ENCODE measurements at places on chromosomes 12 and 14.

DNA sequence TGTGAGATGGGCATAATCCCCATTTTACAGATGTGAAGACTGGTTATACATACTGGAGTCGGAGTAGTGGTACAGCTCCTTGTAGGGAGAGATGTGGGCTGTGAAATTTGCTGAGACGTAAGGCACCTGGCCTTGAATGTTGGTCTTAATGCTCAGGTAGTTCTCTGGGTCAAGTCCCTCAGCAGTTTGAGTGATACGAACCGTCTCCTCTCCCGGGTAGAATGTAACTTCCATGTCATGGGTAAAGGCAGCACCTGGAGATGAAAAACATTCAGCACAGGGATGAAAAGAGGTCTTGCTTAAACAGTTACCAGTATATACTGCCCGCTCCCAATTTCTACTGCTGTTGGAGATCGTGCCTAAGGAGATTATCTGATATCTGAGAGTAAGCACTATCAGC lies 28.3 kb downstream of the NID2 start:
- no peak for DNase-seq

GRCh38 chr12:111685322-111685810 lies 390 bp downstream of the BRAP start:
- DNase-seq = no peak

GRCh38 chr12:91868054-91868453 lies 277.6 kb downstream of the BTG1 start:
- DNase-seq = no peak

DNA sequence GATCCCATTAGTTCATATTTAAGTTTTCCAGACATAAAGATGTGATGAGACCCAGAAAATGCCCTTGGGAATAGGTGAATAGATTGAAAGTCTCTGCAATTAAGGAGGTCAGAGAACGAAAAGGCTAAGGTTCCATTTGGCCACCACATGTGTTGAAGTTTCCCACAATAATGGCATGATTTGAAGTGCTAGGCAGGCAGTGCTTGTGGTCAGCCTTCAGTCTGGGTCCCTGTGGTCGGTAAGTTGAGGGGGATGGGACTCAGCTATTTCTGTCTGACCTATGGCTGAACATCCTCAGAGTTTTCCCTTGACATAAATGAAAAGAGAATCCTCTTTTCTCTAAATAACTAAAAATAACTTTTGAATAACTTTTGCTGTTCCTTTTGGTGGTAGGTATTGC lies 92.4 kb downstream of the PELI2 start:
- DNase-seq = no peak

DNA sequence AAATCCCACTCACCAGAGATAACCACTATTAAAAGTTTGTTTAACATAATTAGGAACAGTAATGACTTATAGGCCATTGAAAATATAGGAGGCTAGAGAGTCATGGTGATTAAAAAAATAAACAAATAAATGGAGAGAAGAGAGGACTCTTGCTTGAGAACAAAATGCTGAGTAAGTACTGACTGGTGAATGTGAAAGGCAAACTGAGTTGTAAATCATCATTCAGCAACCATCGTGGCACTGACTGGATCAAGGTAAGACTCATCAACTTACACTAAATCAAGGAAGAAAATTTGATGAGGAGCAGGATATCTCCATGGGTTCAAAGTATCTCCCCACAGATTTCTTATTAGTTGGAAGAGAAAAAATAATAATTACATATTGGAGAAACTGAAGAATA lies 14.1 kb upstream of the YBX3 start:
- DNase-seq = no peak

GRCh38 chr14:92134456-92134855 lies 12.7 kb downstream of the CPSF2 start:
- DNase-seq = no peak

GRCh38 chr12:18476861-18477260 lies 215.5 kb downstream of the PIK3C2G start:
- DNase-seq = no peak

GRCh38 chr14:36279306-36280190 lies 40.9 kb downstream of the MBIP start:
- DNase-seq = no peak

DNA sequence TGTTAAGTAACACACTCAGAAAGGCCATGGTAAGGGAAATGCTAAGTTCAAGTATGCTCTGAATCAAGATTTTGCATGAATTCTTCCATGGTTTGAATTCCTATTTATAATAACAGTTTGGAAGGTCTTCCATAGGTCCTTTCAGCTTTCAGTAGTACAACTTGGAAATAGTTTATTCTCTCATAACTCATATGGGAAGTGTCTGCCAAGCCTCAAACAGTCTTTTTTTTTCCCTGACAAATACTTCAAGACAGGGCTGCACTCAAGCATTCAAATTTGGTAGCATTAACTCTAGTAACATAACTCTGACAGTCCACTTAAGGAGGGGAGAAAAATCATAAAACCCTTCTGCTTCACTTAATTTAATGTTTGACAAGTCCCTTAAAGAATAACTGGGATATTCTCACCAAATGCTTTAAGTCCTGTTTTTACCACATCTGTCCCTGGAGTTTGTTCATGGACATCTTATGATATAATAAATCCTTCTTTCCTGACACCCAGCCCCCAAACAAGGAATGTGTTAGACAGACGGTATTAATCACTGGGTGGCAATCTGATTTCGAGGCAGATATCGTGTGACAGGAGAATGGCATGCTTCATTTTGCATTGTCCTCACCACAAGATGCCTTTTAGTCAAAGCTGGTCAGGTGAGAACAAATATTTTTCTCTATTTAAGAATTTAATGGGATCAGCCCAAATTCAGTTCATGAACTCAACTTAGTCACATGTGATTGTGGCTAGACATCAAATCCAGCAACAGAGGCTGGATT lies 165.7 kb downstream of the BMP4 start:
- DNase-seq = no peak

DNA sequence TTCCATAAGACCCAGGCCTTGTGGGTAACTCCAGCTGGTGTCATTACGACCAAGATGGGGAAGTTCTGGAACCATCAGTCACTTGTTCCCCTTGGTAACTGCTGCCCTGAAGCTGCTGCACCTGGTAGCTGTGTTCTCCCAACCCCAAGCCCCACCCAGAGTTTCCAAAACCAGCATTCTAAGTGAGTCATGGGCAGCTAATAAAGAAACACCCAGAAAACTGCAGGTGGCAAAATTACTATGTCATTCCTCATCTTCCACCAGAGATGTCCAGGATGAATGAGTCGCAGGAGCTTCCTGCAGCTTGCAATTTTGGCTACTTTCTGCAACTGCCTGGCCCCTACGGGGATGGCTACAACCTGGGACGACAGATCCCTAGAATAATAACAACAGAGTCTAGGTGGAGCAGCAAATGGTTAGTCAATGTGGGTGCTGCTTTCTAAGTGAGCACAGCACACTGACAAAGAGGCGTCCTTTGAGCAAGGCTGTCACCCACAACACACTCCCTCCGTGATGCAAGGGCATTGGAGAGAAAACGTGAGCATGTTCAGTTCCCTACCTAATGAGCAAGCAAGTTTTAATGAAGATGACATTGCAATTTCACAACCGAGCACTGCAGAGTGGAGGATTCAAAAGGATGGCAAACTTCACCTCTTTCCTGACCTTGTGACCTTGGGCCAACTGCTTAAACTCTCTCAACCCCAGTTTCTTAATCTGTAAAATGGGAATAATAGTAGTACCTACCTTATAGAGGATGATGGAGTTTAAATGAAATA lies 301.4 kb upstream of the NOS1 start:
- no peak for DNase-seq

DNA sequence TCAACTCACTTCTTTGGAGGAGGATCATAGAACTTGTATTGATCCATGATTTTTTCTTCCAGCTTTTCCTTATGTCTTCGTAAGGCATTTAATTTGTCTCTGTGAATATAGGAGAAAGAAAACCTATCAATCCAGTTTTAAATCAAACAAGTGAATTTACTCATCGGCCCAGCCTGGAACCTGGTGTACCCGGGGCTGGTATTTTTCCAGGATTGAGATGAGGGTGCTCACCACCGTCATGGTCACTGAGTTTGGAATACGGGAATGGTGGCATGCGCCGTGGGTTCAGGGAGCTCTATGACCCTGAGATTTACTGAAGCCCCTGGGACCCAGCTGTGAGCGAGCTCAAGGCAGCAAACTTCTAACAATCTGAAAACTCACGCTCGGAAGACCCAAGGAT lies 46.5 kb upstream of the GPR68 start:
- DNase-seq = no peak

- DNase-seq = no peak
Measured at GRCh38 chr12:65557438-65558181, 266.7 kb upstream of the HMGA2 start.

GRCh38 chr12:127273626-127274025 lies 993.3 kb upstream of the TMEM132C start:
- no peak for DNase-seq

DNA sequence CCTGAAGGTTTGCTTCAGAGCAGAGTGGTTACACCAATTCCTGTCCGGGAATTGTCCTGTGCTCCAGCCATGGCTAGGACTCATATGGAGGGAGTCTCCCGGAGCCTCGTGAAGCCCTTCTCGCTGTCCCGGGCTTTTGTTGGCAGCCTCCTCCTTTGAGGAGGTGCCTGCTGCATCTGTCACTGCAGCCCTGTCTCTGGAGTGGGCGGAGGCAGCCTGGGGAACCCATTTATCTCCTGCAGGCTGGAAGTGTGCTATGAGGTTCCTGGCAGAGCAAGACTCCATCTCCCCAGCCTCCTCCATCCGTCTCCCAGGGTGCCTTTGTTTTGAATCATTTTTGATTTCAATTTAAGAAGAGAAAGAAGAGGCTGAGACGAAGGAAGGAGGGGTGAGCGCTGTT lies 355.3 kb downstream of the GLT1D1 start:
- no peak for DNase-seq

GRCh38 chr12:72273851-72274351 lies 1.7 kb downstream of the TRHDE start:
- no peak for DNase-seq

- peak; percentile 51 for DNase-seq
Measured at GRCh38 chr12:49580572-49581535, 12.9 kb upstream of the MCRS1 start.
